ENCODE measurements at places on chromosomes 2 and 18.

DNA sequence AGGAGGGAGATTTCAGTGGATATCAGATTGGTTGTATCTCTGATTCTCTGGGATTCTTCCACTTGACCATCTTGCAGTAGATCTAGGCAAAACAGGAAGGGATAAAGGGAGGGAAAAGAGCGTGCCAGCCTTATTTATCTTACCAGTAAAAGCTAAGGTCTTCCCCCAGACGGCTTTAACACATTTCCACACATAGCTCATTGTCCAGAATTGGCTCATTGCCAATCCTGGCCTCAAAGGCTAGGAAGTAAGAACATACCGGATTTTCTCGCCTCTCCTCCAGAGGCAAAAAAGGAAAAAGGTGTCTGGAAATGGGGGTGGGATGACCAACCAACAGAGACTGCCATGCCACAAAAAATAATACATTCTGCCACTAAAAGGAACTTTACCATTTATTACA lies 411.6 kb upstream of the NRP2 start:
- DNase-seq: peak; percentile 7

- no peak for DNase-seq
Measured at GRCh38 chr2:19187323-19188020, 171.0 kb downstream of the OSR1 start.

- DNase-seq: no peak
Measured at GRCh38 chr2:232477751-232478510, 9.7 kb downstream of the ECEL1 start.

DNA sequence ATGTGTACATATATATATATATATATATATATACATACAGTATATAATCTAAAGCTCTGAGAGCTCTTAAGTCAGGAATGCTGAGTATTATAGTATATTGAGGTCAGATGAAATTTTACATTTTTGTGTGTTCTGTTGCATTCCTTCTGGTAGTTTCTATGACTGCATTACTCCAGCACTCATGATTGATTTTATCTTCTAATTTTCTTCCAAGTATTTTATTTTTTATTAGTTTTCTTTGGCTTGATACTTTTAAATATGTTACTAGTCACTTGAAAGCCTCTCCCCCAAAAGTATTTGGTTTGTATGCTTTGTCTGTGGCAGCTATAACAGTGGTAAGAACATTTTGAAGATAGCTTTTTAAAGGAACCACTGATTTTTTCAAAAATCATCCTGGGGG lies 25.0 kb downstream of the METTL21A start:
- DNase-seq: peak; percentile 47

DNA sequence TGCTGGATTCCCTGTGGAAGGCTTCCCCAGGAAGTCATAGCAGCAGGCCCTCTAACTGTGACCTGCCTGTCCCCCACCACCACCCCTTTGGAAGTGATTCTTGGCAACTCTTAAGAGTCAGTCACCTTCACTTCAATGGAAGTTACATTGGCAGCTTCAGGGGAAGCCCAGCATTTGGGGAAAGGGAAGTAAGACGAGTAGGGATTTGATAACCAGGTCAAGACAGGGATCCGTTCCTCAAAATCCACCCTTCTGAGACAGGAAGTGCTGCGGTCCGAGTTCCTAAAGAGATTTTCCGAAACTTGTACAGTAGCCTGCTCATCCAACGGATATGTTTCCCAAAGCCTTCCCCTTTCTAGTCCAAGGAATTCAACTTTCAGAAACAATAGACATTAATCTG lies 54.2 kb downstream of the MRPL35 start:
- DNase-seq: no peak

- DNase-seq: no peak
Measured at GRCh38 chr2:20674309-20674965, 7.5 kb downstream of the GDF7 start.

Data from choroid plexus epithelial cell (primary cell).